ENCODE measurements at places on chromosomes 11 and 22. TPM values are rescaled to one million over a fixed set of nuclear protein-coding genes. Genes with fewer than 3 reads are reported as not detected.

- H3K4me3 ChIP-seq, result no peak overlapping the region
- no peaks in the 10 kb centered on the region for H3K27me3 ChIP-seq
- H3K27ac ChIP-seq, result no peak overlapping the region
- no peak for DNase-seq
- H3K4me1 ChIP-seq, result no peaks in the 10 kb centered on the region
These were observed 25.5 kb downstream of the LDLRAD3 start for GRCh38 chr11:35969089-35970042.

GRCh38 chr11:74141241-74141695 lies 29.5 kb downstream of the C2CD3 start:
- no peak overlapping the region for H3K27ac ChIP-seq
- DNase-seq, result no peak
- no peaks in the 10 kb centered on the region for H3K27me3 ChIP-seq

DNA sequence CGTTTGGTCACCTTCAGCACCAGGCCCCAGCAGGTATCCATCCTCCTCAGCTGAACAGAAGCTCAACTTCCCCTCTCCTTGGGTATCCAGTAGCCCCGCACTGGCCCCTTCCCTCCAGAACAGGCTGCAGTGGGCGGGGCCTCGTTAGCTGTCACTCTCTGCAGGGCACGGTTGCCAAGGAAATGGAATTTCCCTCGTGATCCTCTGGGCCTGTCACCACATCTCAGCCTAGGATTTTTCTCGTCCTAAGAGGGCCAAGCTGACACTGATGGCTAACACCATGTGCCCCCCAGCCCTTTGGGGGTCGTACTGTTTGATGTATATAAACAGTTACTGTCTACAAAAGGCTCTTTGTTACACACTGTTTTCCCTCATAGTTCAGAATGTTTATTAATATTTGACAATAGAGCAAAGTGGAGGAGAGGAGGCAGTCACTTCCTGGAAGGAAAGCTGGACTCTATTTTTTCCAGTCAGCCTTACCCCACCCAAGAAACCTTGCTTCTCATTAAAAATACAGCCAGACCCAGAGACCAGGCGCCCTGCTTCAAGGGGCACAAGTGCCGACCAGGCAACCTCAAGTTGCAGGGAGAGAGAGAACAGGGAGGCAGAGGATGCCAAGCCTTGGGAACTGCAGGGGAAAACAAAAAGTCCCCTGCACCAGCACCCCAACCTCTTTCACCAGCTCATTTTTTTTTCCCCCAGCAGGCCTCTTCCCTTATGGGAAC lies 44.5 kb downstream of the FEZ1 start:
- no peaks in the 10 kb centered on the region for H3K27me3 ChIP-seq
- H3K27ac ChIP-seq, result no peak overlapping the region
- H3K4me1 ChIP-seq, result no peaks in the 10 kb centered on the region
- no peaks in the 10 kb centered on the region for H3K36me3 ChIP-seq
- no peak overlapping the region for H3K4me3 ChIP-seq

- peaks cover 8% of the 10 kb centered on the region for H3K27me3 ChIP-seq
- no peaks in the 10 kb centered on the region for H3K36me3 ChIP-seq
- H3K4me3 ChIP-seq, result no peak overlapping the region
- H3K4me1 ChIP-seq, result no peaks in the 10 kb centered on the region
- no peak overlapping the region for H3K27ac ChIP-seq
These were observed 6.8 kb upstream of the CAT start for GRCh38 chr11:34431979-34432378.

DNA sequence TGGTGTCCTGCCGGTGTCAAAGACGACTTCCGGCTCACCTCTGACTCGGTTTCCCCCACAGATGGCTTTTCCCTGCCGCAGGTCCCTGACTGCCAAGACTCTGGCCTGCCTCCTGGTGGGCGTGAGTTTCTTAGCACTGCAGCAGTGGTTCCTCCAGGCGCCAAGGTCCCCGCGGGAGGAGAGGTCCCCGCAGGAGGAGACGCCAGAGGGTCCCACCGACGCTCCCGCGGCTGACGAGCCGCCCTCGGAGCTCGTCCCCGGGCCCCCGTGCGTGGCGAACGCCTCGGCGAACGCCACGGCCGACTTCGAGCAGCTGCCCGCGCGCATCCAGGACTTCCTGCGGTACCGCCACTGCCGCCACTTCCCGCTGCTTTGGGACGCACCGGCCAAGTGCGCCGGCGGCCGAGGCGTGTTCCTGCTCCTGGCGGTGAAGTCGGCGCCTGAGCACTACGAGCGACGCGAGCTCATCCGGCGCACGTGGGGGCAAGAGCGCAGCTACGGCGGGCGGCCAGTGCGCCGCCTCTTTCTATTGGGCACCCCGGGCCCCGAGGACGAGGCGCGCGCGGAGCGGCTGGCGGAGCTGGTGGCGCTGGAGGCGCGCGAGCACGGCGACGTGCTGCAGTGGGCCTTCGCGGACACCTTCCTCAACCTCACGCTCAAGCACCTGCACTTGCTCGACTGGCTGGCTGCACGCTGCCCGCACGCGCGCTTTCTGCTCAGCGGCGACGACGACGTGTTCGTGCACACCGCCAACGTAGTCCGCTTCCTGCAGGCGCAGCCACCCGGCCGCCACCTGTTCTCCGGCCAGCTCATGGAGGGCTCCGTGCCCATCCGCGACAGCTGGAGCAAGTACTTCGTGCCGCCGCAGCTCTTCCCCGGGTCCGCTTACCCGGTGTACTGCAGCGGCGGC lies 5.5 kb downstream of the B3GNT6 start:
- no peaks in the 10 kb centered on the region for H3K36me3 ChIP-seq
- H3K27ac ChIP-seq, result no peak overlapping the region
- H3K4me3 ChIP-seq, result no peak overlapping the region
- peaks cover 4% of the 10 kb centered on the region for H3K4me1 ChIP-seq

GRCh38 chr11:34397120-34397519 lies 39.3 kb upstream of the ABTB2 start:
- DNase-seq, result no peak
- no peaks in the 10 kb centered on the region for H3K36me3 ChIP-seq
- peaks cover 9% of the 10 kb centered on the region for H3K27me3 ChIP-seq

DNA sequence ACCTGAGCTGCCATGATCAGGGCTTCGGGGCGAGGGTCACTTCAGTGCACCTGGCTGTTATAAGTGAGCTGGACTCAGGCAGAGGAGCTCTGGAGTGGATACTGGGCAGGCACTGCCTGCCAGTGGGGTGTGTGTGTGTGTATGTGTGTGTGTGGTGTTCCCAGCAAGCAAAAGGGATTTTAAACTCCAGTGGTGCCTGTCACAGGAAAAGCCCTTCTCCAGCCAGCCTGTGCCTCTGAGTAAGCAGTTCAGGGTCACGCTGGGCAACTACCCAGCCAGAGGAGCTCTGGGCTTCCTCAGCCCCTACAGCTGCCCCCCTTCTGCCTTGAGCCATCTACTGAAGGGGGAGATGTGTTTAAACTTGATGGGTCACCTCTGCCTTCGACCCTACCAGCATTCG lies 109.0 kb downstream of the OSBP2 start:
- peaks cover 28% of the 10 kb centered on the region for H3K27me3 ChIP-seq
- H3K27ac ChIP-seq, result no peak overlapping the region
- peaks cover 6% of the 10 kb centered on the region for H3K4me1 ChIP-seq
- H3K36me3 ChIP-seq, result no peaks in the 10 kb centered on the region
- DNase-seq, result no peak

- H3K36me3 ChIP-seq, result no peaks in the 10 kb centered on the region
- H3K27ac ChIP-seq, result no peak overlapping the region
- no peaks in the 10 kb centered on the region for H3K4me1 ChIP-seq
- peaks cover 12% of the 10 kb centered on the region for H3K27me3 ChIP-seq
- H3K4me3 ChIP-seq, result no peak overlapping the region
- no peak for DNase-seq
These were observed 134.9 kb downstream of the RBFOX2 start for GRCh38 chr22:35893698-35894097.

- H3K27ac ChIP-seq, result no peak overlapping the region
- no peaks in the 10 kb centered on the region for H3K36me3 ChIP-seq
- no peaks in the 10 kb centered on the region for H3K27me3 ChIP-seq
- no peak for DNase-seq
- H3K4me3 ChIP-seq, result no peak overlapping the region
- H3K4me1 ChIP-seq, result no peaks in the 10 kb centered on the region
These were observed 51.5 kb downstream of the ALG9 start for GRCh38 chr11:111819829-111820237.

DNA sequence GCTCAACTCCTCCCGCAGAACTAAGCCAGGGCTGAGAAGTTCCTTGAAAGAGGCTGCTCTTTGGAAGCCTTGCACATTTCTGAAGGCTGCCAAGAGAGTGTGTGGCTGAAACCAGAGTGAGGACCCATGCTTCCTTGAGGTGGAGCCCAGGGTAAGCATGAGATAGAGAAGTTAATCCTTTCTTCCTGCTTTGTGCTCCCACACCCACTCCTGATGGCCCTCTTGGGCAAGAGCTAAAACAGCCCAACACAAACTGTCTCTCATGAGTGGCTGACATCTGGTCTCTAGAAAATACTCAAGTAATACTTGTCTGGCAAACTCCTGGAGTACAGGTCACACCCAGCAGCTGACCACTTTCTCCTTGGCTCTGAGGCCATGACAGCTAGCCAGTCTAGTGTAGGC lies 523.7 kb downstream of the INSC start:
- DNase-seq, result no peak
- H3K27me3 ChIP-seq, result no peaks in the 10 kb centered on the region
- no peaks in the 10 kb centered on the region for H3K4me1 ChIP-seq
- H3K36me3 ChIP-seq, result no peaks in the 10 kb centered on the region
- no peak overlapping the region for H3K4me3 ChIP-seq
- H3K27ac ChIP-seq, result no peak overlapping the region

- peaks cover 80% of the 10 kb centered on the region for H3K36me3 ChIP-seq
- no peaks in the 10 kb centered on the region for H3K27me3 ChIP-seq
- DNase-seq, result no peak
These were observed 42.5 kb downstream of the SNX19 start for GRCh38 chr11:130873761-130874160.

DNA sequence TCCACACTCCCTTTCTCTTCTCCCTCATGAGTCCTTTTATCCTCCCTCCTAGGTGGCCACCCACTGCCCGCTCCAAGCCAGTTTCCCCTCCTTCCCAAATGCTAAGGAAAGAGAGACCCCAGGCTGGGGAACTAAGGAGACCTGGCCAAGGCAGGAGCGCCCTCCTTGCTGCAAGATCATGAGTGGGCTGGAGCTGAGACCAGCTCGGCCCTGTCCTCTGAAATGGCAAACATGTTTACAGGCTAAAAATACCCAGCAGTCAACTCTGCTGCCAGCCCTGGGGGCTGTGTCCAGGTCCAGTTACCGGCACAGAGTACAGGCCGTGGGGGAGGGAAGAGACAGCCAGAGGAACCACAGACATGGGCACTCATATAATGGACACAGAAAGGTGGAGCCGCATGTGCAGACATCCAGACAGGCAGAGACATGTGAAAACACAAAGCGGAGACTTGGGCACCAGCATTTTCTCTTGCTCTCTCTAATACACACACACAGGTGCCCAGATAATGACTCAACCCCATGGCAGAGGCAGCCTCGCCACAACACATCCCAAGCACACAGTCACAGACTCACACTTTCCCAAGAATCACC lies 1.2 kb upstream of the AHNAK start:
- H3K4me1 ChIP-seq, result peaks cover 62% of the 10 kb centered on the region
- peak overlapping the region; percentile 88 for H3K27ac ChIP-seq
- peak overlapping the region; percentile 18 for H3K4me3 ChIP-seq
- no peaks in the 10 kb centered on the region for H3K36me3 ChIP-seq

DNA sequence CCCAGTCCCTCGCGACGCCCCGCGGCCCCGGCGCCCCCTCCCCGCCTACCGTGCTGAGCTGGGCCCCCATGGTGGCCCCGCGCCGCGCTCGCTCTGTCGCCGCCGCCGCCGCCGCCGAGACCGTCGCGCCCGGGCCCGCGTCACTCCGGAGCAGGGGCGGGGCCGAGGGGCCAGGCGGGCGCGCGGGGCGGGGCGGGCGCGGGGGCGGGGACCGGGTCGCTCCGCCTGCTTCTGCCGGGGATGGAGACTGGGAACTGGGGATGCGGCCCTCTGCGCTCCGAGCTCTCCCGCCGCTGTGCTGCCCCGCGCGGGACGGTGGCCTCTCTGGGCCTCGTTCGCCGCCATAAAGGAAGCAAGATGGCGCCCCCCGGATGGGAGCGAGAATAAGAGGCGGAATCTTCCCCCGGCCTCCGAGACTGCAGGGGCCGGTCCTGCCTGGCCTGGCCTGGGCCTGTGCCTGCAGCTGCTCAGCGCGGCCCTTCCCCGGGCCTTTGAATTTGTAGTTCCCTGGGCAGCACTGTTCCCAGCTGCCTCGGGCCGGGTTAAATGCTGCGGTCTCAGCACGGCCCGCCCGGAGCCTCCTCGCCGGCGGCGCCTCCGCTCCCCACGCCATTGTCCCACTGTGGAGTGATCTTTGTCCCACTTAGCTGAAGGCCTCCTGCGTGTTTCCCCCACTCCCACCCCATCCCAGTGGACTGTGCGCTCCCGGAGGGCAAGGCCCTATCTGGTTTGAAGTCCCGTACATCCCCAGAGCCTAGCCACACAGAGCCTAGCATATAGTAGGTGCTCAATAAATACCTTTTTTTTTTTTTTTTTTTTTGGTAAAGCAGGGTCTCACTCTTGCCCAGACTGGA lies at the start of gene CYB5R3:
CYB5R3 (minus strand) TSS at position 147 of the 854 bp plus-strand sequence; CDS start at position 70, 77 bp downstream.
- H3K4me3 ChIP-seq, result peak within 1 kb of the TSS; percentile 77
- DNase-seq, result peak; percentile 76
- H3K27me3 ChIP-seq, result no peaks in the 10 kb centered on the region
- no peaks in the 10 kb centered on the region for H3K36me3 ChIP-seq
- peaks cover 23% of the 10 kb centered on the region for H3K4me1 ChIP-seq

DNA sequence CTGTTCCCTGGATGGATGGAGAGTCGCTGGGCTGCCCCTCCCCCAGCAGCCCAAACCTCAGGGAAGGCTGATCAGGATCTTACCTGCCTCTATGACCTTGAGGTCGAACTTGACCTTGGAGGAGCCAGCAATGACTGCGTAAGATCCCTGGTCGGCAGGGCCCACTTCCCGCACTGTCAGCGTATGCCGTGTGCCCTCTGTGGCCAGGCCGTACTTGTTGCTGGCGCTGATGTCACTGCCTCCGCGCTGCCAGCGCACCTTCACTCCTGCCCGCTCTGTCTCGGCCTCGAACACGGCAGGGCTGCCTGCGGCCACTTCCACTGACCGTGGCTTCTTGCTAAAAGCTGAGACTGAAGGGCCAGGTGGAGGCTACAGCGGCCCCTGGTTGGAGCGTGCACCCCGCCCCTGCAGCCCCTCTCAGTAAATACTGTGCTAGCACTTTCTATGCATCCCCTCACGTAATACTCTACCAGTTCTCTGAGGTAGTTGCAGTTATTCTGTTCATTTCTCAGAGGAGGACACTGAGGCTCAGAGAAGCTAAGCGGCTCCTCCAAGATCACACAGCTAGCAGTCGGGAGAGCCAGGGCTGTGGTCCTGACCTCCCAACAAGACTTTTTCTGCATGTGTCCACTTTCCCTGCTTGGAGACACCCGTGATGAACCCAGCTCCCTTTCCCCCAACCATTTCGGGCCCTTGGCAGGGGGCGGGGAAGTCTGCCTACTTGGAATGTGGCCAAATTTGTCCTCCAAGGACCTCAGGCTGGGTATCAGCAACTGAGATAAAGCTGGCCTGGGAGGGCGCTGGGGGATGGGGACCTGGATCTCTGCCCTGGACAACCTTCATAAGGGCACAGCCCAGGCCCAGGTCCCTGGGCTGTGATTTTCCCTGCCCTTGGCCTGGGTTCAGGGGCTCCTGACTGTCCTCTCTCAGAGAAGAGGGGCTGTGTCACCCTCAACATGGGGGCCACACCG lies 1.1 kb downstream of the MYBPC3 start:
- no peak overlapping the region for H3K27ac ChIP-seq
- no peaks in the 10 kb centered on the region for H3K4me1 ChIP-seq
- no peaks in the 10 kb centered on the region for H3K27me3 ChIP-seq
- no peaks in the 10 kb centered on the region for H3K36me3 ChIP-seq
- H3K4me3 ChIP-seq, result no peak overlapping the region

Gene PGA5
- total RNA-seq, result not detected

Gene C11orf91
- not detected for total RNA-seq

Gene DRD4
- total RNA-seq, result not detected

Gene RAB39A
- total RNA-seq, result not detected

Gene MRGPRE
- total RNA-seq, result not detected

Gene SYT13
- total RNA-seq, result not detected

Gene BBS1
- 16.4 TPM for total RNA-seq

Gene MEI1
- total RNA-seq, result 106 TPM

Gene PTPRCAP
- 291 TPM for total RNA-seq

Gene GANAB
- 169 TPM for total RNA-seq

Gene APOA4
- total RNA-seq, result not detected

All from CD4-positive, CD25-positive, alpha-beta regulatory T cell (primary cell).